Right lung (tissue), 10 donors: ENCODE measurements at places on chromosomes 13 and 19. TPM values are rescaled to one million over a fixed set of nuclear protein-coding genes. Genes with fewer than 3 reads are reported as not detected.

Gene MEIOSIN
- not detected for polyA plus RNA-seq

Gene CASP14
- not detected for polyA plus RNA-seq

Gene GPR183
- 8.7 TPM for polyA plus RNA-seq

Gene RHPN2
- 6.2 TPM for polyA plus RNA-seq

Gene RFPL4A
- not detected for polyA plus RNA-seq

Gene SOX1
- 0.04 TPM for polyA plus RNA-seq

Gene ZNF541
- 0.18 TPM for polyA plus RNA-seq

Gene CCDC70
- not detected for polyA plus RNA-seq

Gene NLRP5
- not detected for polyA plus RNA-seq

Gene TRIP10
- polyA plus RNA-seq, result 108 TPM

Gene NDFIP2
- 37.4 TPM for polyA plus RNA-seq

Gene CRB3
- polyA plus RNA-seq, result 13.9 TPM

Gene ZNF285
- 15.7 TPM for polyA plus RNA-seq

Gene ZNF471
- 39.0 TPM for polyA plus RNA-seq

Gene RDH8
- not detected for polyA plus RNA-seq

Gene SIX5
- polyA plus RNA-seq, result 10.7 TPM

Gene TMEM150B
- 0.56 TPM for polyA plus RNA-seq

Gene KLHL1
- not detected for polyA plus RNA-seq

Gene SCGB2B2
- 0.64 TPM for polyA plus RNA-seq

Gene CLDND2
- 1.6 TPM for polyA plus RNA-seq

Gene TTC9B
- 0.12 TPM for polyA plus RNA-seq

Gene BEST2
- polyA plus RNA-seq, result not detected

Gene RCBTB2
- 40.9 TPM for polyA plus RNA-seq

Gene CNN1
- polyA plus RNA-seq, result 9.8 TPM

Gene EML2
- polyA plus RNA-seq, result 29.8 TPM

Gene NDUFA11
- polyA plus RNA-seq, result 116 TPM

Gene CD209
- polyA plus RNA-seq, result 3.3 TPM

Gene SPRED3
- 0.67 TPM for polyA plus RNA-seq

Gene ITGBL1
- 0.39 TPM for polyA plus RNA-seq
